ENCODE measurements at places on chromosomes 3 and 15.

- DNase-seq = no peak
Observed at GRCh38 chr3:47515864-47516319, 2.4 kb upstream of the ELP6 start.

GRCh38 chr15:65630760-65631159 lies 9.0 kb downstream of the SLC24A1 start:
- DNase-seq = no peak

- no peak for DNase-seq
Observed at GRCh38 chr15:62469478-62469873, 304.4 kb upstream of the C2CD4B start.

DNA sequence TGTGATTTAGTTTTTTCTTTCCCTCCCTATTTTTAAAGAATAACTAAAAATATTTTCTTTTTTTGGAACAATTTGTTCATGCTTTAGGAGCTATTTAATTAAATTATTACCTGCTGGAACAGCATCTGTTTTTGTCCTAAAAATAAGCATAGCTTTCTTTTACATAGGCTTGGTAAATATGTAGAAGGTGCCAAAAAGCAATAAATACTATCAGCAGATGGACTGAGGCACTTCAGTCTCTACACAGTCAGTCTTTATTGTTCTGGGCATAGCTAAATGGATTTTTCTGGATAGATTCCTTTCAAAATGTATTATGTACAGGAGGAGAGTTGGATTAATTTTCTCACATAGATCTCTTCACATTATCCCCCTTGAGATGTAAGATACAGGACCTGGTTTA lies 223.5 kb downstream of the NAALADL2 start:
- no peak for DNase-seq

GRCh38 chr15:36959746-36960145 lies 140.6 kb downstream of the MEIS2 start:
- no peak for DNase-seq
